ENCODE measurements at places on chromosomes 12 and 14. TPM values are rescaled to one million over a fixed set of nuclear protein-coding genes. Genes with fewer than 3 reads are reported as not detected.

The CAPS2 gene
- 3.8 TPM for total RNA-seq

The NFATC4 gene
- total RNA-seq: 9.4 TPM

The DCAF5 gene
- 50.8 TPM for total RNA-seq

The KCNC2 gene
- total RNA-seq: not detected

Measured in activated B cell treated with CpG ODN at 0.5 μM for 24 hours (primary cell).